ENCODE measurements at places on chromosomes 4 and X. TPM values are rescaled to one million over a fixed set of nuclear protein-coding genes. Genes with fewer than 3 reads are reported as not detected.

Gene RNF128
- total RNA-seq = 1.6 TPM

Gene SULT1E1
- total RNA-seq = 13.6 TPM

Gene AFM
- not detected for total RNA-seq

Gene ABLIM2
- not detected for total RNA-seq

Gene HSPA4L
- total RNA-seq = 3.2 TPM

Gene DGKK
- not detected for total RNA-seq

Gene CD38
- 1.0 TPM for total RNA-seq

Gene LGI2
- not detected for total RNA-seq

Gene UGT2B15
- total RNA-seq = not detected

Gene MAP3K15
- 0.13 TPM for total RNA-seq

Gene CHRDL1
- not detected for total RNA-seq
